Pancreas (tissue), 10 donors: ENCODE measurements at places on chromosomes 7 and 10. TPM values are rescaled to one million over a fixed set of nuclear protein-coding genes. Genes with fewer than 3 reads are reported as not detected.

DNA sequence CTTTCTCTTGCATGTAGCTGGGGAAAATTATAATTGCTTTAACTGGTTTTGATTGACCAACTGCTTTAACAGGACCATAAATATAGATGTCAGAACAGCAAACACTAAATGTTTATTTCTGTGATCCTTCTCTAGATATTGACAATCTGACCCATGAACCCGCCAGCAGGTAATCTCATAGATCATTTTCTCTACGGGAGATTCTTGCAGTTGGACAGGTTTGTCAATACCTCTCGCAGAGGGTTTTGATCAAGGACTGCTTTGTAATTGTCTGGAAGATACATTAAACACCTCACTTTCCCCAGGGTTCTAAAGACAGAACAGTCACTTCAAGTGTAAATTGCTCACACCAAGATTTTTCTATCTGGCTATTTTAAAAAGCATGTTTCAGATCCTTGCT is 235.8 kb upstream of the RHOBTB1 start:
- no peak for DNase-seq

GRCh38 chr10:99689461-99689860 is 30.2 kb downstream of the ENTPD7 start:
- no peak for DNase-seq

The EPHB6 gene
- total RNA-seq = 34.7 TPM

- no peak for DNase-seq
These were observed 162.4 kb downstream of the TCERG1L start for GRCh38 chr10:131149111-131149510.

The SFRP5 gene
- 59.8 TPM for total RNA-seq

DNA sequence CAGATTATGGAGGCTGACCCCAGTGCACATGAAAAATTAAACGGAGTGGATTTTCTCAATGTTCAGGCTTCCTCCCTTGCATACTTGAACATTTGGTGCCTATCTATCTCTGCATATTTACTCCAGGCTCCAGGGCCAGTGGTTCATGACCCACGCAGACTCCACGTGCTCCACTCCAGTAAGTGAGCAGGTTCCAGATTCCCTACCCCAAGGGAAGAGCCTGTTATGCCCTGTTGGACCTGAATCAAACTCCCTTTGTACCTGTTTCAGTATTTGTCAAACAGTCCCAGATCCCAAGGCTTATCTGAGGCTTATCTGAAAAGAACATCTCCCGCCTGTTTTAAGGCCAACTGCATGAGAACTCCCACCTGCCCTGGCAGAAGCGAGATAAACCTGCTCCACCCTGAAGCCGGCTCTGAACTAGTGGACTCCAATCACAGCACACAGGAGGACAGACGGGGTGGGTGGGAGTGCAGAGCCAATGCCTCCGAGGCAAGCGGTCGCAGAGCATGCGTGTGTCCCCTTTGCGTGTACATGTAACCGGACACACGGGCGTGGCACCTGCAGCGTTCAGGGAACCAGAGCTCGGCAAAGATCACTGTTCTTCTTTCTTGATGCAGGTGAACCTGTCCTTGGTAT is 2.3 kb upstream of the FUOM start:
- DNase-seq = no peak

The RNF148 gene
- total RNA-seq = 0.79 TPM

The EPO gene
- 1.6 TPM for total RNA-seq

- no peak for DNase-seq
These were observed 30.0 kb upstream of the TES start for GRCh38 chr7:116180302-116180701.

GRCh38 chr10:48495282-48496045 is 109.4 kb downstream of the ARHGAP22 start:
- no peak for DNase-seq

GRCh38 chr10:95339863-95340262 is 49.1 kb upstream of the PDLIM1 start:
- no peak for DNase-seq

The SLC13A4 gene
- not detected for total RNA-seq

GRCh38 chr10:17028798-17029197 is 100.8 kb downstream of the CUBN start:
- no peak for DNase-seq

The MSMB gene
- total RNA-seq = not detected

The FRAT1 gene
- 3.7 TPM for total RNA-seq

- DNase-seq = no peak
These were observed 19.9 kb upstream of the FAM180A start for GRCh38 chr7:135768467-135768866.

DNA sequence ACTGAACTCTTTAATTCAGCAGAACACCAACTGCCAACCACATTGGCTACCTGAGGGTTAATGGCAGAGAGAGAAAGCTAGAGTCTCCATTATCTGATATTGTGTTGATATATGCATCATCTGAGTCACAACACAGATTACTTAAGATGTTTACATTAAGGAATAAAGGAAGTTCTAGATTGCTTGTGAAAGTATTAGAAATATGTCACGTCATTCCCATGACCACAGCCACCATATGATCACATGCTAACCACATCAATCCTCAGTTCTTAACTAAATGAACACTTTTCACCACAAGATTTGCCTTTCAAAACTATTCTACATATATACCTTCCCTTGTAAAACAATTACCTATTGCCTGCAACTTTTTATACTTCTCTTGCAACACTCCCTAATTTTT is 337.9 kb downstream of the FGFR2 start:
- no peak for DNase-seq

The ELN gene
- 67.8 TPM for total RNA-seq

- no peak for DNase-seq
These were observed 17.2 kb downstream of the INHBA start for GRCh38 chr7:41685684-41686083.

GRCh38 chr7:127885843-127886242 is 145.4 kb downstream of the LRRC4 start:
- DNase-seq = peak; percentile 27

DNA sequence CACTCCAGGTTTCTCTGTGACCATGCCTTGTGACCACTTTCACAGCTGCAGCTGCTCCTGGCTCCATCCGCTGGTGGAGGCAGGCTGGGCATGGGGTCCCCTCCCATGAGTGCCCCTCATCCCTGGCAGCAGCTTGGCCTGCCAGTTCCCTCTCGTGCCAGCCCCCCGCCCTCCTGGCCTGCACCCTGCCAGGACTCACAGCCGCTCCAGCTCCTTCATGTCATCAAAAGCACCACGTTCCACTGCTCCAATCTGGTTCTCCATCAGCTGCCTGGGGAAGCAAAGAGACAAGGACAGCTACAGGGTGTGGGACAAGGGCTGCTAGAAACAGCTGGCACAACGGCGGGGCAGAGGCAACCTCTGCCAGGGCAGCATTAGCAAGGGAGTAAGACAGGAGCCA is 22.6 kb downstream of the SLIT1 start:
- no peak for DNase-seq

The CPXM2 gene
- total RNA-seq = 2.3 TPM

The PRKAR2B gene
- total RNA-seq = 6.2 TPM

GRCh38 chr10:71701496-71702132 is 18.0 kb downstream of the C10orf105 start:
- DNase-seq = no peak

The PRKCQ gene
- total RNA-seq = 3.4 TPM

DNA sequence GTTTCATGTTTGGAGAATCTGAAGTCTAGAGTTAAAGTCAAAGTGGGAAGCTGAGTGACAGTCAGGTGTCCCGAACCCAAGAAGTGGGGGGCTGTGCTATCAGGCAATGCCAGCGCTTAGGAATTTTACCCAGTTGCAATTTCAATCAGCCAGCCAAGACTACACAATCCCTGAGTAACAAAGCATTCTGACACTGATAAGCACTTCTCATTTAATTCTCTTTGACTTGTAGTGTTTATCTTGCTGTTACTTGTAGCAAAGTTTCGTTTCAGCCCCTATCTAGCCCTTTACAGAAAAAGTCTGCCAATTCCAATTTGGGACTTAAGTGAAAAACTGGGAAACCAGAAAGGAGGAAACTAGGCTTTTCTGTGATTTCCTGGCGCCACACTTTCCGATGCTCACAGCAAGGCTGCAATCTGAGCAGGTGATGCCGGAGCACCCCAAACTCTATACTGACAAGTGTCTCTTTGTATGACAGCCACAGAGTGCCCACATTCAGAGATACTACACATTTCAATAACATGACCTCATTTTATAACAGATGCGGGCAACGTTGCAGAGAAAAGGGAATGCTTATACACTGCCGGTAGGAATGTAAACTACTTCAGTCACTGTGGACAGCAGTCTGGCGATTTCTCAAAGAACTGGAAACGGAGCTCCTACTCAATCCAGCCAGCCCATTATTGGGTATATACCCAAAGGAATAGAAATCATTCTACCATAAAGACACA is 61.0 kb downstream of the ITIH5 start:
- DNase-seq = no peak

DNA sequence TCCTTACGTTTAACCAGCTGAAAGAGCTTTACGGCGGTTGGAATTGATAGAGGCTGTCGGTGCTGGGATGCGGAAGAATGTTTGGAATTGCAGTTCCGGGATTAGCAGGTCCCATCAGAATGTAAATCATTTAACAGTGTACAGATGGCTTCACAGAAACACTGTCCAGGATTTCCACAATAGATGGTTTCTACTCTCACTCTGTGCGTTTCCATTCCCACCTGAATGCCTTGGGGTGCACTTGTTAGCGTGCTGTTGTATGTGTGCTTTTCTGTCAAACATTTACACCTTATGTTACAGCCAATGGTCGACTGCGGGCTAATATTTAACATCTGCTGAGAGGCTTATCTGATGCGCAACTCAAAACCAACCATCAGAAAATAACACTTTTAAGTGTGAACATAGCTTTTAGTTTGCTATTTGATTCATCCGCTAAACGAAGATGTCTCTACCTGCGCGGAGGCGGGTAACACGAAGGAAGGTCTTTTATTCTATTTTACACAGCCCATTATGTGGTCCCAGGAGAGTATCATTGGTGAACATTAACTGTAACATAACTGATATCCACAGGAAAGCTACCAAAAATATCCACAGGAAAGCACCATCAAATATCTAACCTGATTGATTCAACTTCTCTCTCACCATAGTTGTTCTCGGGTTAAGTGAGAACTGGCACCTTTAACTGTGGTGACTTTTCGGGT is 179.0 kb downstream of the PRPF18 start:
- DNase-seq = no peak

DNA sequence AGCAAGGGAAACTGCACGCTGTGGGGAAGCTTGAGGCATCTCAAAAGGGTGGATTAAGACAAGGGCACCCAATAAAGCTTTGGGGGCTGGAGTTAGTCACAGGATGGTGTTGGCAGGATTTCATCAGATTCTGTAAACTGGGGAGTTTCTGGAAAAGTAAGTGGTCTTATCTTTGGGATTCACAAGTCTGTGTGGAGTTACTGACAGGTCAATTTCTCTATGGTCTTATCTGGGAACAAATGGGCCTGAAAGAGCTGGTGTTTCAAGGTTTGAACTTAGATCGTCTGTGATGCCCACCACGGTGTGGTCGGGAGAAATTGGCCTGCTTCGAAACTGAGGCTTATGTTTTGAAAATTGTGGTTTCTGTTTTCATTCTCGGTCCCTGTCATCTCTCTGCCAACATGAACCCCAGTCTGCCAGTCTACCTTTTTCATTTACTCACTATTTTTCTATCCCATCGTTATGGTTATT is 23.8 kb upstream of the AOAH start:
- DNase-seq = no peak

DNA sequence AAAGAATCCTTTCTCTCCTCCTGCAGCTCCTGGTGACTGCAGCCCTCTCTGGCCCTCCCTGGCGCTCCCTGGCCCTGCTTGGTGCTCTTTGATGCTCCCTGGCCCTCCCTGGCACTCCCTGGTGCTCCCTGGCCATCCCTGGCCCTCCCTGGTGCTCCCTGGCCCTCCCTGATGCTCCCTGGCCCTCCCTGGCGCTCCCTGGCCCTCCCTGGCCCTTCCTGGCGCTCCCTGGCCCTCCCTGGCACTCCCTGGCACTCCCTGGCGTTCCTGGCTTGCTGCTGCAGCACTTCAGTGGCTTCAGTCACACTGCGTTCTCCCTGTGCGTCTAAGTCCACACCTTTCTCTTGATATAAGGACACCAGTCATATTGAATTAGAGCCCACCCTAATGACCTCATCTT is 15.2 kb upstream of the FGFR2 start:
- no peak for DNase-seq

The GALNT17 gene
- total RNA-seq = 2.0 TPM

- DNase-seq = no peak
These were observed 164.7 kb downstream of the ACTR3B start for GRCh38 chr7:152924238-152924637.

DNA sequence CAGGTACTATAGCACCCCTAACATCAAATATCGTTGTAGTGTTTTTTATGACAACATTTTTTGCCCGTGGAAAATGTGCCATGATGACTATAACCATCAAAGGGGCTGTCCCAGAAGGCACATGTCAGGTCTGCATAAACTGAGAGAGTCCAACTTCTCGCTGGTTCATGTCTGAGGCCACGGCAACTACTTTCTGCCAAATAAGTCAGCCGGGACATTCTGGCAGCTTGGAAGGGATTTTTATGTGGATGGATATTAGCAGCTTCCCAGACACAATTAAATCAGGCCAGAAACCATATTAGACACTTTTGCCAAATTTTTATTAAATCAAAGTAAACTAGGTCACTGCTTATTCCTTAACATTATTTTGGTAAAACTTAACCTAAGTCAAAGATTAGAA is 477.4 kb upstream of the FZD8 start:
- no peak for DNase-seq

The BLNK gene
- 13.0 TPM for total RNA-seq

DNA sequence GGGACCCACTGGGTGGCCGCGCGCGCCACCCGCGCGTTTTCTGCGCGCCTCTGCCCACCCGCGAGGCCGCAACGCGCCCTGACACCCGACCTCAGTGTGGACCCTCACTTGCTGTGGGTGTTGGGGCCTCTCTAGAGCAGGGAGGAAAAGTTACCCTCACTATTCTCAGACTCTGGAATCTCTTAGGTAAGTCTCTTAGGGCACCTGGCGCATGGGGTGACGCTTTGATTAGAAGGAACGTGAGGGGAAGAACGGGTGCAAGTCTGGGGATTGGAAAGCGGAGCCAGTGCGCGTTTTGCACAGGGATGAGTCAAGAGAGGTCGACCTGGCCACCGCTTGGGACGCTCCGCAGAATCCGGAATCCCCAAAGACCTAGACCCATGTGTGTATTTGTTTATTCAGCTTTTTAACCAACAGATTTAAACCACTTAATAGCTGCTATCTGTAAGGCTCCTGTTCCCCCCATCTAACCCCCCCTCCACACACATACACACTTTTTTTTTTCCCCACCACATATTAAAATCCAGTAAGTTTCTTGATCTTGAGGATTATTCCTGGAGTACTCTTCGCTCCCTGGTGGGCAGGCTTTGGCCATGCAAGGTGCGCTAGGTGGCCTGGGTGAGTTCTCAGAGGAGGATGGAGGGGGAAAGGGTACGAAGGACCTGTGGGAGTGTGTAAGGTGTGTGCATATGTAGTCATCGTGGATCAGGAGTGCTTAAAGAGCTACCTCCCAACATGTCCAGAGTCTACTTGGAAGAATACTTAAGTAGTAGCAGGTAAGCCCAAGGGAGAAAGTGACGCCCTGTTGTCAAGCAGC is 169.1 kb upstream of the PPP1R3A start:
- peak; percentile 34 for DNase-seq

The GNGT1 gene
- total RNA-seq = not detected

GRCh38 chr10:52027055-52027705 is 286.9 kb upstream of the DKK1 start:
- no peak for DNase-seq
